ENCODE measurements at places on chromosomes 3 and 15.

- no peak for DNase-seq
These were observed 533.7 kb upstream of the ATP11B start for GRCh38 chr3:182259579-182259978.

GRCh38 chr15:98881526-98882520 lies 125.8 kb downstream of the PGPEP1L start:
- no peak for DNase-seq

- no peak for DNase-seq
These were observed 49.8 kb downstream of the PPCDC start for GRCh38 chr15:75073197-75073596.

DNA sequence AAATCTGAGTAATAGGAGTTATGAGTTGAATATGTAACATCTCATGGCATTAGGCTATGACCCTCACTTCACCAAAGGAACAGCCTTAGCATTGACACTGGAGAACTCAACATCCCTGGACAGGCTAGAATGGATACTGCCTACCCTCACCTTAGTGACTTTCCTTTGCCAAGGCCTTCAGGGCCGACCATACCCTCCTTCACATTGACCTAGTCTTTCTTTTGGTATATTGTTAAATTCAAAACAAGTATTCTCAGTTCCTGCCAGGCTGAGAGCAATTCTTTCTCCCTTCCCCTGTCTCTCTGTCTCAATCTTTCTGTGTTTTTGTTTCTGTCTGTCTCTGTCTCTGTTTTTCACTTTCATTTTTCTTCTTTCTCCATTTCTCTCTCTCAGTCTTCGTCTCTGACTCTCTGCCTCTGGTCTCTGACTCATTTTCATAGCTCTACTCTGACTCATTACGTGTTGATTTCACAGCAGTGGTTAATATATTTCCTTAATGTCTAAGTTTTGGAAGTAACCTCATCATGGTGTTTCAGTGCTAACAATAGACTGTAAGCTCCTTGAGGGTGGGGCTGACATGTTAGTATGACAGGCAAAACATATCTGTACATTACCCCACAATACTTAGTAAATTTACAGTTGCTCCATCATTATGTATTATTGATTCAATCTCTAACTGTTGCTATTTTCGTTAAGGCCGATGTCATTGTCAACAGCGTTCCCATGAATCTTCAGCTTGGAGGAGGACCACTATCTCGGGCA lies 32.5 kb downstream of the PARP15 start:
- no peak for DNase-seq

GRCh38 chr3:59555593-59556315 lies 505.9 kb upstream of the CFAP20DC start:
- no peak for DNase-seq

- no peak for DNase-seq
These were observed 45.8 kb downstream of the ALDH1A2 start for GRCh38 chr15:58019503-58020376.

DNA sequence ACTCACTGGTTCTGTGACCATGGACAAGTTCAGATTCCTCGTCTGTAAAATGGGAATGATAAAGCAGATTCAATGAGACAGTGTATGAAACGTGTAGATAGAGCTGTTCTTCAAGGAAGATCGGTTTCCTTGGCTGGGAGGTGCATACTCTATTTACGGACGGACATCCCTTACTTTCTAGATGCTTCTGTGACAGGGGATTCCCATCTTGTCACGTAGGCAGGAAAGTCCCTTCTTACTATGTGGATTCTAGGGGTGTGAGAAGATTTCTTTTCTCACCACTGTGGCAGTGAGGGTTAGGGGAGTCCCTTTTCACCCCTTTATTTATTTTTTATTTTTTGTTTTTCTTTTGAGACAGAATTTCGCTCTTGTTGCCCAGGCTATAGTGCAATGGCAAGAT lies 180.9 kb upstream of the TBL1XR1 start:
- no peak for DNase-seq

- no peak for DNase-seq
These were observed 18.8 kb upstream of the NIPA2 start for GRCh38 chr15:22819651-22820050.

GRCh38 chr3:71994906-71995305 lies 210.0 kb upstream of the PROK2 start:
- DNase-seq = no peak

DNA sequence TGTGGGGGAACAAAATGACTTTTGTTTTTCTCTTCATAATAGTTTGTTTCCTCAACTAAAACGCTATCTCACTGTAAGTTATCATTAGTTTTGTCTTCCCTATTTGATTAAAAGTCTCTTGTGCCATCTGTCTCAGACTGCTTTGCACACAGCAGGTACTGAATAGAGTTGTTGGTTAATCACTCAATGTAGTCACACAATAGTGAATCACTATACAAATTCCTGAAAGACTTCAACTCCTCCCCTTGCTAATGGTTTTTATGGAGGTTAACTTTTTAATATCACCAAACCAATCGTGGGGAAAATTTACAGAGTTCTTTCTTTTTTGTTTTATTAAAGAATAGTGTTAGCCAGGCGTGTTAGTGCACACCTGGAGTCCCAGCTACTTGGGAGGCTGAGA lies 2.6 kb upstream of the NGLY1 start:
- DNase-seq = no peak

GRCh38 chr3:58173669-58174398 lies 36.9 kb downstream of the DNASE1L3 start:
- peak; percentile 10 for DNase-seq

- no peak for DNase-seq
These were observed 13.2 kb downstream of the USP13 start for GRCh38 chr3:179666030-179666429.

GRCh38 chr15:76147906-76148570 lies 88.3 kb downstream of the TMEM266 start:
- no peak for DNase-seq

- DNase-seq = no peak
These were observed 115.4 kb upstream of the GALNT15 start for GRCh38 chr3:16059081-16059537.

- DNase-seq = no peak
These were observed 407.0 kb downstream of the FHIT start for GRCh38 chr3:60844256-60844655.

DNA sequence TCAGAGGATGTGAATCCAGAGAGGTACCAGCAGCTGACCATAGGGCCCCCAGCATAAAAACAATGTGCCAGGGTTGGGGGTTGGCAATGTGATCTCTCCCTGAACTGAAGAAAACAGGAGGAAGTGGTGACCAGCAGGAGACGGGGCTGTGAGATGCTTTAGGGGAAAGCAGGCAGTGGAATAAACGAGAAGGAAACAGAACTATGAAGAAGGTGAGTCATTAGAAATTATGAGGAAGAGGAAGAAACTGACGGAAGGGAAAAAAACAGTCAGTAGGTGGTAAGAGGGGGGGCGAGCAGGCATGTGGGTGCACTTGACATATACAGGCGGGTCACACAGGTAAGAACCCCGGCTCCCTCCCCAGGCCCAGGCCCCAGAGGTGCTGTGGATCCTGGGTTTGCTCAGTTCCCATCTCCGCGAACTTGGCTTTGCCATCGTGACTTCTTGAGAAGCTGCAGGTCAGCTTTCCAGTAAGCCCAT lies 42.2 kb upstream of the B3GNT5 start:
- DNase-seq = no peak

DNA sequence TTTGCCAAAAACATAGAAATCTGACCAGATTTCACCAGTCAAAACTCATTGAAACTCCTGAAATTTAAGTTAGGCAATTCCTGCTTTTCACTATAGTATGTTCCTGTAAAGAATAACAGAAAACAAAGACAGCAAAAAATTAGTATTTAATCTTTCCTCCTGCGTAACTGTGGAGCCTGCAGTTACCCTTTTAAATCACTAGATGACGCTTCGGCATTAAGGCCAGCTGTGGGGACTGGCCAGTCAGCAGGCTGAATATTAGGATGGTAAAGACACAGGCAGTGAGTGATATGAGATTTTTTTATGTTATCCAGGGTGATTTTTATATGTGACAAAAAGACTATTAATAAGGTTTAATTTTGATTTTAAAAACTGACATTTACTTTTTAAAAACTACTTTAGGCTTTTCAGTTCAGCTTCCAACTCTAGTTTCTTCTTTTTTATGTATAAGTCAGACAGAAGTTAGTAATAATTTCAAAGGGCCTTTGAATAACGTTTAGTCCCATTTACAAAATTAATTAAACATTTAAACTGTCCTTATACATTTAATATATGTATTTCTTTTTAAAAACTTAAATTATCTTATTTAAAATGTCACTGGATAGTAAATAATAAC lies 165.1 kb downstream of the PPM1L start:
- peak; percentile 3 for DNase-seq

GRCh38 chr15:98896802-98897732 lies 110.5 kb downstream of the PGPEP1L start:
- DNase-seq = no peak

DNA sequence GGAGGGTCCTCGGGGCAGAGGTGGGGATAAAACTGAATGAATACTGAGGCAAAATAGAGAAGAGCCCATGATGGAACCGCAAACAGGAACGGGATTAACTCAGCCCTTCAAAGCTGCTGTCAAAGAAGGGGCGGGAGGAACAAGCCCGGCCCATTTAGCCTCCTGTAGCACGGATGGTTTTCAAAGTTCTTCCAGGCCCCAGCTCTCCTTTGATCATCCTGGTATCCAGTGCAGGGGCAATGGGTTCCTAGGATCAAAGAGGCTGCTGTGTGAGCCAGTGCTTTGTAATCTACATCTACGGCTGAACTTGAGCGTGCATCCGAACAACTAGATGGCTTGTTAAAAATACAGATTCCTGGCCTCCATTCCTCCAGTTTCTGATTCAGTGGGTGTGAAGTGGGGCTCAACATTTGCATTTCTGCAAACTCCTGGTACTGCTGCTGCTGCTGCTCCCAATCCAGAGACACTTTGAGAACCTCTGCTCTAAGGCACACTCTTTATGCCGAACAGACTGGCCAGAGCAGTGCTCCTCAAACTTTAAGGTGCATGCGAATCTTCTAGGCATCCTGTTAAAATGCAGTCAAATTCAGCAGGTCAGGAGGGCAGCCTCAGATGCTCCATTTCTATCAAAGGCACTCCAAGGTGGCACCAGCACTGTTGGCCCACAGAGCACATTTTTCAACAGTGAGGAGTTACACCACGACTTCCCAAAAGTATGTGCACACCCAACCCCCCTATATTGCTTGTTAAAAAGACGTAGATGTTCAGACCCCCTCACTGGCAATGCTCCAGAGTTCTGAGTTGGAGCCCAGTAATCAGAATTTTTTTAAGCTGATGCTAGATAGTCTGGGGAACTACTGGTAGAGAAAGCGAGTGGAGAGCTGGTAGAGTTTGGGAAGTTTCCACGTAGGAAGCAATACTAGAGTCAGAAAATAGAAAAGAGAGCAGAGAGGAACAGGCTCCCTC lies 5.6 kb downstream of the GALNT15 start:
- no peak for DNase-seq

DNA sequence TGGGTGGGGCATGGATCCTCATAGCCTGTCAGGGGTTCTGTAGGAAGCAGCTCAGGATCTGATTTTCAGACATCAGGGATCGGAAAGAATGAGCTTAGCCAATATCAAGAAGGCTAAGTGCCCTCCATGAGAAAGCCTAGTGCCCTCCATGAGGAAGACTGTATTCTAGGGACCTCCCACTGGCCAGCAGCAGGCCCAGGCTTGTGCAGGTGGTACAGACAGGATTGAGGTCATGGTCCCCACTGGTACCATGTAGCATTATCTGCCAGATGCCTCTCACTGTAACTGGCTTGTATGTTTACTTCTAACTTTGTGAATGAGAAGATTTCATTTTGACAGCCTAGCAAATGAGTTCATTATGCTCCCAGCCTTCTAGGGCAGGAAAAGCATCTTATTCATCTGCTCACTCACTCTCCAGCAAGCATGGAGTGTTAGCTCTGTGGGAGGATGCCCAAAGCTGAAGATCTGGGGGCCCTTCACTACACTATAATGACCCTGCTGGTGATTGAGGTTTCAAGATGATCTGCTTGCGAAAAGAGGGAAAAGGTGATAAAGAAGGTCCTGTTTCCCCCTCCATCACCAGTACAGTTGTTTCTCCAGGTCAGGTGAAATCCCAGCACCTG lies 7.5 kb downstream of the EPHB1 start:
- no peak for DNase-seq

GRCh38 chr3:136490646-136491405 lies 240.7 kb downstream of the PCCB start:
- no peak for DNase-seq

DNA sequence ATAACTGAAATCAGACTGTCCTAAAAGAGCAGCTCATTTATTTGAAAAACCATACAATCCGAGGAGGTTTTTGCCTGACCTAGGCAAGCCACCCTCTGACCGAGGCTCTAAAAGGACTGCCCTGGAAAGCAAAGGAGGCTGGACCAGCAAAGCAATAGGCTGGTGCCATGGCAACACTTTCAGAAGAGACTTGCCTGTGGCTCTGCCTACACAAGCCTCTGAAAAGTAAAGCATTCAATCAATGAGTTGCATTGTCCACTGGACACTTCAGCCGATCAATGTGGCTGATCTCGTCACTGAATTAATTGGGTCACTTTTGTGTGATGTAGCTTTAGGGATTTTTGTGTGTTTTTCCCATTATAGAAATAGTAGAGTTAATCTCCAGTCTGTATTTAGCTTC lies 99.1 kb upstream of the SEMA6D start:
- no peak for DNase-seq

GRCh38 chr15:69623392-69624154 lies 171.0 kb downstream of the RPLP1 start:
- DNase-seq = no peak

DNA sequence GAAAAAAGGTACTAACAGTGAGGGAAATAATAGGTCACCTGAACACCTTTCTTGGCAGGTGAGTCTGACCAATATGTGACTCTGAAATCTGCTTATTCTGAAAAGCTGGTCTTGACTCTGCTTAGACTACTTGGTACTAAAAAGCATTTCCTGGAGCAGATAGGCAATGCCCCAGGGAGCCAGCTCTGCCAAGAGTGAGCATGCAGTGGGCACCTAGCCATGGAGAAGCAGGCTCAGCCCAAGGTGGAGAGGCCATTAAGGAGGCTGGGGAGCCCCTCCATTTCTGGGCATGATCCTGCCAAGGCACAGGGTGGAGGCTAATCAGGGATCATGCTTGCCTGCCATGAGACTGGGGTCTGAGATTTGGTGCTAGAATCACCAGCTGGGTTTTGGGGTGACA lies 1.6 kb upstream of the LTF start:
- DNase-seq = no peak

DNA sequence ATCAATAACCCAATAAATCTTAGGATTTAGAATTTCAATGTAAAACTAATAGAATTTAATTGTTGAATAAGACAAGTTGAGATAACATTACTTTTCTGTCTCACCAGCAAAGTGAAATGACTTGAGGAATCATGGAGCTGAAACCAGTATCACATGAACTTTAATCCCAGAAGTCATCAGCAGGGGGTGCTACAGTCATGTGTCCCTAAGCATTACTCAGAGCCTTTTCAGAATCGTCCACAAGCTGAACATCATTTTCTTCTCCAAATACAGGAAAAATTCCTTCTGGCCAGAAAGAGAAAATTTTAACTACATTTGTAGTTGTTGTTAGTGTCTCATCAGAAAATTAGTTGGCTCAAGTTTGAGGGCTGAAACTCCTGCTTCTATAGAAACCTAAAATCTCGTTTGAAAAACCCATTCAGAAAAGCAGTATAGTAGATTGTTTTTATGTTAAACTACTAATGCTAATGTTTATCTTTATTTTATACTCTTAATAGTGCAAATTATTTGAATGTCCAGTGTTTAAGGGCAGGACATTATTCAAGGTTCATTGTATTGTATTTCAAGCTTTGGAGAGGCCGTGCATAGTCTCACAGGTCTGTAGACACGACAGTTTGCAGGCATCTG lies 384.1 kb downstream of the PLOD2 start:
- DNase-seq = peak; percentile 18

- no peak for DNase-seq
These were observed 36.0 kb upstream of the ALDH1L1 start for GRCh38 chr3:126216416-126216815.

GRCh38 chr3:46669191-46669999 lies 24.1 kb downstream of the ALS2CL start:
- DNase-seq = no peak
